ENCODE measurements at places on chromosomes 16 and 17.
A peak's percentile ranks its signal among the peaks of the same experiment; 100 is the strongest.

DNA sequence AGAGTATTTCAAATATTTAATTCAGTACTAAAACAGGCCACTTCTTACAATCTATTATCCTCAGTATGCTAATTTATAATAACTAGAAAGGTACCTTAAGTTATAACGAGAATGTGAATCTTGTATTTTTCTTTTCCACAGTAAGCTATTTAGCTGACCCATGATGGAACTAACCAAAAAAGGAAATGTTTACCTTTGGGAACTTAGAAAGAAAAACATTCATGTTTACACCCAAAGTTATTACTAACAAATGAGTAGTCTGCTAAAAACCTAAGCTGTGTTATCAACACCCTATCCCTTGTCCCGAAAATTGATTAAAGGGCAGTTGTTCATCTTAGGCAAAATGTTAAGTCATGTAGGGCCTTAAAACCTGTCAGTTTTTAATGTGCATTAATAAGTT, 8.1 kb downstream of the GNA13 start:
- H3K4me3 ChIP-seq = no peak overlapping the region
- no peaks in the 10 kb centered on the region for H3K27me3 ChIP-seq
- peak overlapping the region; percentile 24 for H3K27ac ChIP-seq
- peaks cover 34% of the 10 kb centered on the region for H3K36me3 ChIP-seq
- peaks cover 6% of the 10 kb centered on the region for H3K4me1 ChIP-seq

DNA sequence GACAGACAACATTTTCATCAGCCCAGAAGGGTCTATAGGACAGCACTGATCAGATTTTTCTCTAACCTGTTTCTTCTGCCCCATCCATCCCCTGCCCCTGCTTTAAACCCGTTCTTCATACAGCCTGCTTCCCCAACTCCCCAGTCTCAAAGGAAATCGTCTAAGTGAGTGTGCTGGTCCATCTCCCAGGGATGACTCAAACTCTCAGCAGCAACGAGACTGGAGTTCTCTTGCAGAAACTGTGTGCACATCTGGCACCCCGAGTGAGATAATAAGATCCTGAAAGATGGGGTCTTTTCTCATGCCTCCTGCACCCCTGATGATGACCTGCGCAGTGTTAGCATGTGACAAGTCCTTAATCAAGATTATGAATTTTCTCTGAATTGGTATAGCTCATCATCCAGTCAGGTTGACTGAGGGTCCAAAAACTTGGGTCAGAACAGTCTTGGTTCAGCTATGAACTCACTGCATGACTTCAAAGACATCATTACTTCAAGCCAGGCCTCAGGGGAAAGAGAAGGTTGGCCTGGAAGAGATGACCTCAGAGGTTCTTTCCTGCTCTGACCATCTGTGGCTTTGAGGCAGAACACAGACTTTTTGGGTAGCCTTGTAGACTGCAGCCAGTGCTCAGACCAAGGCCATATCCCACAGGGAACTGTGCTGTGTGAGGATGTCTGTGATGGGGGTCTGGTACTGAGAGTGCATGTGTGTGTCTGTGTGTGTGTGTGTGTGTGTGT, 117.9 kb downstream of the SPACA3 start:
- no peaks in the 10 kb centered on the region for H3K36me3 ChIP-seq
- no peak overlapping the region for H3K4me3 ChIP-seq
- no peaks in the 10 kb centered on the region for H3K4me1 ChIP-seq
- no peaks in the 10 kb centered on the region for H3K27me3 ChIP-seq
- no peak overlapping the region for H3K27ac ChIP-seq

DNA sequence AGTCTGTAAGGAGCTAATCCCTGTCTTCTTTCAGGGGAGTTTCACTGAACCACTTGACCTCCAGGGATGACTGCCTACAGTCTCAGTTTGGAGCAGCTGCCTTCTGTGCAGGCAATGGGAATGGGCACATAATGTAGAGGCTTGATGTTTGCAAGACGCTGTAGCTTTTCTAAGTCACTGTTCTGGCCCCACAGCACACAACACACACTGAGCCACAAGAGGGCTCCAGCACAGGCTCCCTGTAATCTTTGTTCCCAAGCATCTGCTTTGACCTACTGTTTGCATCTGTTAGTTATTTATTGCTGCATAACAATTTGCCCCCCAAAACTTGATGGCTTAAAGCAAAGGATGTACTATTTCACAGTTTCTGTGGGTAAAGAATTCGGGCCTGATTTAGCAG, 419.0 kb upstream of the ASIC2 start:
- H3K36me3 ChIP-seq = no peaks in the 10 kb centered on the region
- H3K27ac ChIP-seq = no peak overlapping the region
- H3K4me1 ChIP-seq = no peaks in the 10 kb centered on the region
- DNase-seq = no peak
- no peak overlapping the region for H3K4me3 ChIP-seq

DNA sequence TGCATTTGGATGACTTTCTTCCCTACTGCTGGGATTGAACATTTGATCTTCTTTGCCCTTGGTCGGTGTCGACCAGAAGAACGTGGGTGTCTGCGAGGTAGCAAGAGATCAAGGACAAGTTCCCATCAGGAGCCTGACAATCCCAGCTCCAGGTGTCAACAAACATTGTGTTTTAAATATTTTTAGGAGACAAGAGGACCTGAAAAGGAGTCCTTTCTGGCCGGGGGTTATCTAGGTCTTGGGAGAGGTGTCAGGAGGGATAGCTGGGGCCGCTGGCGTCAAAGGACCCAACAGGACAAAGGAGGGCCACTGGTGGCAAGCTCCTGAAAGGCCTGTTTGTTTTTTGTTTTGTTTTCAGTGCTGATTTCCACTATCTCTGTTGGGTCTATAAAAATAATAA, 308.4 kb upstream of the ERCC4 start:
- DNase-seq = no peak
- H3K27ac ChIP-seq = no peak overlapping the region
- no peaks in the 10 kb centered on the region for H3K36me3 ChIP-seq
- no peaks in the 10 kb centered on the region for H3K27me3 ChIP-seq

DNA sequence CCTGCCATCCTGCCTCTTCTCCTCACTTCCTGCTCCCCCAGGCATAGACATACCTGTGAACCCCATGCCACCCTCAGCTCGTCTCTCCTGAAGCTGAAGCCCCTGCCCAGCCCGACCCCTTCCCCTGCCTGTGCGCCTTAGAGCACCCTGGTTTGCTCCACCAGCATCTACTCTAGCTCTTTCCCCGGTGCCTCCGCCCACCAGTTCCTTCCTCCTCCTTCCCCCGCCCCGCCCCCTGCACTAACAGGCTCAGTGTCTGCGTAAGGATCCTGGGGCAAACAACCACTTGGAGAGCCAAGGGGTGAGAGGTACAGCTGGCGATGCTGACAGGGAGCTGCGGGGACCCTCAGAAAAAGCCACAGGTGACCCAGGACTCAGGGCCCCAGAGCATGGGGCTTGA, 1.9 kb downstream of the GPR142 start:
- H3K36me3 ChIP-seq = no peaks in the 10 kb centered on the region
- peak; percentile 73 for DNase-seq

DNA sequence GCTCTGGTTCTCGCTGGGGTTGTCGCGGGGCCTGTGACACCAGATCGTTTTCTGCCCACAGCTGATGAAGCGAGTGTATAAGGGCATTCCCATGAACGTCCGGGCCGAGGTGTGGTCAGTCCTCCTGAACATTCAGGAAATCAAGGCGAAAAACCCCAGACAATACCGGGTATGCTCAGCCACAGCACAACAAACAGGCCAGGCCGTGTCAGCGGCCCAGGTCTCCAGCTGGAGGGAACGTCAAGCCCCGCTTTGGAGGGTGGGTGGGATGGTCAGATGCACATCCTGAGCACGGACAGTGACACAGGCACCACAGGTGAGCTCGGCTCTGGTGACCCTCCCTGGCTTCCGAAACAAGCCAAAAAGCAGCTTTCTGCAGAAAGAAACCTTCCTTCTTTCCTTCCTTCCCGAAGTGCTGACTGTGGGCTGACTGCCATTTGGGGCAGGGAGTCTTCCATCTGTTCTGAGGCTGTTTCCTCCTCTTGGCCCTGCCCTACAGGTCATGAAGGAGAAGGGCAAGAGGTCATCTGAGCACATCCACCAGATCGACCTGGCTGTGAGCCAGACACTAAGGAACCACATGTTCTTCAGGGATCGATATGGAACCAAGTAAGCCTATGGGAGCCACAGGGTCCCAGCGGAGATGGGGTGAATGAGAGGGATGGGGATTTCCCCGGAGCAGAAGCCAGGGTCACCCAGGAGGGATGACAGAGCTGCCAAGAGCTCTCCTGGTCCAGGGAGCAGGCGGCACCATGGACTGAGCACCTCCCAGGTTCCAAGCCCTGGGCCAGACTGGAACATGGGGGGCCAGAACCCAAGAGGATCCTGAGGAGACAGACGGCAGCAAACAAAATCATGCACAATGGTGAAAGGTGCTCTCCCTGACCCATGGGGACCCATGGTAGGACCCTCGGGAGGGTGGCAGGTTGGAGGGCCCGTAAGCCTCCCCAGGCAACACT, 79.4 kb downstream of the GOSR1 start:
- H3K27me3 ChIP-seq = no peaks in the 10 kb centered on the region
- no peak overlapping the region for H3K27ac ChIP-seq
- no peaks in the 10 kb centered on the region for H3K36me3 ChIP-seq
- no peaks in the 10 kb centered on the region for H3K4me1 ChIP-seq
- no peak for DNase-seq

DNA sequence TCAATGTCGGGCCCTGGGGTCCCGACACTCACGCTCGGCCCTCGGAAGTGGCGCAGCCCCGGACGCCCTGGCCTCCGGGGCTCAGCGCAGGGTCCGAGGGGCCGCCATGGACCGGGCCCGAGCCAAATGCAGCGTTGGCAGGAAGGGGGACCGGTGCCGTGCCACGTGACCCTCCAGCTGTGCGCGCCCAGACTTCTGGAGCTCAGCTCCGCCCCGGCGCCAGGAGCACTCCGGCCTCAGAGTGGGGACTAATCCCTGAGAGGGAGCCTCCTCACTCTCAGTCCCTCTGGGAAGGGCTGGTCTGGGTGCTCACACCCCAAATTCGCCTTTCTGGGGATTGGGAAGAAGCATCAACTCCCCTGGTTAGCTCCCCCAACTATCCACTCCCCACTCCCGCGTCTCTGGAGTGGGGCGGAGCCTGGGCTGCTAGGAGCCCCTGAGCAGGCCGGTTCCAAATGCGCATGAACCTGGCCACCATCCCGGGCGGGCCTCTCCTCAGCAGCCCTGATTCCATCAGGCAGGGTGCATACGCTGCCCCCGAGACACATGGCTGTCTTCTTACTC, at the start of gene B3GNT9:
Gene B3GNT9, minus strand, starts transcription at position 166 of the 564 bp plus-strand sequence. CDS start 513 bp downstream, outside the sequence.
- peaks cover 19% of the 10 kb centered on the region for H3K4me1 ChIP-seq
- peak within 1 kb of the TSS; percentile 89 for H3K27ac ChIP-seq
- peaks cover 17% of the 10 kb centered on the region for H3K36me3 ChIP-seq
- H3K27me3 ChIP-seq = no peaks in the 10 kb centered on the region
- peak within 1 kb of the TSS; percentile 68 for H3K4me3 ChIP-seq

GRCh38 chr16:23570992-23571632, 13.6 kb downstream of the UBFD1 start:
- no peak for DNase-seq
- H3K27ac ChIP-seq = no peak overlapping the region
- H3K4me1 ChIP-seq = no peaks in the 10 kb centered on the region
- H3K36me3 ChIP-seq = peaks cover 88% of the 10 kb centered on the region

- no peak overlapping the region for H3K4me3 ChIP-seq
- no peak for DNase-seq
- no peaks in the 10 kb centered on the region for H3K27me3 ChIP-seq
- no peaks in the 10 kb centered on the region for H3K36me3 ChIP-seq
- no peak overlapping the region for H3K27ac ChIP-seq
- H3K4me1 ChIP-seq = no peaks in the 10 kb centered on the region
Measured at GRCh38 chr17:6361733-6362132, 73.2 kb downstream of the AIPL1 start.

- H3K27me3 ChIP-seq = no peaks in the 10 kb centered on the region
- no peak for DNase-seq
- no peak overlapping the region for H3K4me3 ChIP-seq
Measured at GRCh38 chr16:3789375-3790099, 72.2 kb upstream of the TRAP1 start.

GRCh38 chr17:82871056-82871775, 31.4 kb upstream of the ZNF750 start:
- H3K27ac ChIP-seq = peak overlapping the region; percentile 31
- H3K4me3 ChIP-seq = no peak overlapping the region
- H3K27me3 ChIP-seq = no peaks in the 10 kb centered on the region
- peaks cover 3% of the 10 kb centered on the region for H3K4me1 ChIP-seq
- no peak for DNase-seq
- H3K36me3 ChIP-seq = peaks cover 28% of the 10 kb centered on the region

GRCh38 chr17:43439041-43439440, 40.2 kb downstream of the ARL4D start:
- H3K27me3 ChIP-seq = no peaks in the 10 kb centered on the region
- no peaks in the 10 kb centered on the region for H3K36me3 ChIP-seq
- H3K4me1 ChIP-seq = no peaks in the 10 kb centered on the region
- no peak overlapping the region for H3K27ac ChIP-seq
- H3K4me3 ChIP-seq = no peak overlapping the region

- H3K4me1 ChIP-seq = peaks cover 19% of the 10 kb centered on the region
- H3K27ac ChIP-seq = peak overlapping the region; percentile 91
- peak; percentile 97 for DNase-seq
- H3K4me3 ChIP-seq = peak overlapping the region; percentile 95
Measured at GRCh38 chr17:7889166-7889955, 772 bp downstream of the CHD3 start.

- H3K4me3 ChIP-seq = no peak overlapping the region
- no peaks in the 10 kb centered on the region for H3K36me3 ChIP-seq
- peaks cover 6% of the 10 kb centered on the region for H3K4me1 ChIP-seq
- no peak overlapping the region for H3K27ac ChIP-seq
Measured at GRCh38 chr17:62818526-62818925, 10.4 kb upstream of the MARCHF10 start.
